Stimulated activated CD4-positive, alpha-beta T cell treated with anti-CD3 and anti-CD28 coated beads, Interleukin-1b, Interleukin-23, amount 100 ng/mL, for 48 hours (primary cell): ENCODE measurements at places on chromosomes 2 and 18.

DNA sequence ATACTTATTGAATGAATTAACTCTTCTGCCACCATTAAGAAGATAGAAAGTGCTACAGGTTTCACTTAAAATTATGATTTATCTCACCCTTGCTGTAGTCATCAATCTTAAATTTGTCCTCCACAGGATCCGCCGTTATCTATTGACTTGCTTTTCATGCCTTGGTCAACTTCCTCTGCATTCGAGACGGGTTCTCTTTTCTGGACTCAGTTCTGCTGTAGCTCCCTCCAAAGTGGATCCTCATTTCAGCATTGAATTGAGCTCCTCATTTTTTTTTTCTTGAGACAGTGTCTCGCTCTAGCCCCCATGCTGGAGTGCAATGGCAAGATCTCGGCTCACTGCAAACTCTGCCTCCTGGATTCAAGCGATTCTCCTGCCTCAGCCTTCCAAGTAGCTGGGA lies 27.6 kb downstream of the INPP5D start:
- no peak for DNase-seq

DNA sequence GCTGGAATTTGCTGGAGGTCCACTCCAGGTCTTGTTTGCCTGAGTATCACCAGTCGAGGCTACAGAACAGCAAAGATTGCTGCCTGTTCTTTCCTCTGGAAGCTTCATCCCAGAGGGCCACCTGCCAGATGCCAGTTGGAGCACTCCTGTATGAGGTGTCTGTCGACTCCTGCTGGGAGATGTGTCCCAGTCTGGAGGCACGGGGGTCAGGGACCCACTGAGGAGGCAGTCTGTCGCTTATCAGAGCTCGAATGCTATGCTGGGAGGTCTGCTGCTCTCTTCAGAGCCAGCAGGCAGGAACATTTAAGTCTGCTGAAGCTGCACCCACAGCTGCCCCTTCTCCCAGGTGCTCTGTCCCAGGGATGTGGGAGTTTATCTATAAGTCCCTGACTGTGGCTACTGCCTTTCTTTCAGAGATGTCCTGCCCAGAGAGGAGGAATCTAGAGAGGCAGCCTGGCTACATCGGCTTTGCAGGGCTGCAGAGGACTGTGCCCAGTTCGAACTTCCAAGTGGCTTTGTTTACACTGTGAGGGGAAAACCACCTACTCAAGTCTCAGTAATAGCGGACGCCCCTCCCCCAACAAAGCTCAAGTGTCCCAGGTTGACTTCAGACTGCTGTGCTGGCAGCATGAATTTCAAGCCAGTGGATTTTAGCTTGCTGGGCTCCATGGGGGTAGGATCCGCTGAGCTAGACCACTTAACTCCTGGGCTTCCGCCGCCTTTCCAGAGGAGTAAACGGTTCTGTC lies 301.1 kb downstream of the ERBB4 start:
- no peak for DNase-seq

GRCh38 chr2:144701259-144701658 lies 181.3 kb upstream of the ZEB2 start:
- no peak for DNase-seq

GRCh38 chr2:135320465-135321355 lies 210.3 kb downstream of the ZRANB3 start:
- no peak for DNase-seq

DNA sequence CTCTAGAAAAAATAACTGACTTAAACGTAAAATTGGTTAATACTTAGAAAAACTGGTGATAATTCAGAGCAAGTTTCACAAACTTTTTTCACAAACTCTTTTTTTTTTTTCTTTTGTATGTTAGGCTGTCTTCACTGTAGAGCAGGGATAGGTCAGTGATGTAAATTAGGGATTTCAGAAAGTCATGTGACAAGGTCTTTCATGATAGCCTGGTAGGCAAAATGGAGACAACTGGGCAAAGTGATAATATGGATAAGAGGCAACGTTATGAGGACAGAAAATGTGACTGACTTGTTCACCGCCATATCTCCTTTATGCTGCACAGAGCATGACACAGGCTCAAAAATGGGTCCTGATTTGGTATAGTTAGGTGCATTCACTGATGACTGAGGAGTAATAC lies 39.4 kb upstream of the BBS5 start:
- DNase-seq, result no peak

DNA sequence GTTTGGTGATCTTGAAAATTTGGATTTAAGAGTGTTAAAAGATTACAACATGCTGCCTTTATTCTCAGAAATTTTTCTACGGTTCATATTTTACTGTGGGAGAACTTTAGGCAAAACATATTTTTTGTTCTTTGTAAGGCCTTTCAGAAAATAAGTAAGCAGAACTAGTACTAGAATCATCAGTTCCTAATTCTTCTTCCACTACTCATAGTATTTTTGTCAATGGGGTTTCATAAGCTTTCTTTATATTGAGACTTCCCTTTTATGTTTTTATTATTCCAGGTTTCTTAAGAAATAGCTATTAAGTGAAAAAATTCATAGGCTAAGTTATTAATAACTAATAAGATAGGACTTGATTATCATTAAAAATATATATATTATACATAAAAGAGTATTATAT lies 12.4 kb downstream of the UGGT1 start:
- DNase-seq, result no peak

GRCh38 chr18:74204526-74205152 lies 56.3 kb downstream of the TIMM21 start:
- no peak for DNase-seq

- no peak for DNase-seq
Measured at GRCh38 chr2:64065516-64065915, 46.3 kb upstream of the VPS54 start.

DNA sequence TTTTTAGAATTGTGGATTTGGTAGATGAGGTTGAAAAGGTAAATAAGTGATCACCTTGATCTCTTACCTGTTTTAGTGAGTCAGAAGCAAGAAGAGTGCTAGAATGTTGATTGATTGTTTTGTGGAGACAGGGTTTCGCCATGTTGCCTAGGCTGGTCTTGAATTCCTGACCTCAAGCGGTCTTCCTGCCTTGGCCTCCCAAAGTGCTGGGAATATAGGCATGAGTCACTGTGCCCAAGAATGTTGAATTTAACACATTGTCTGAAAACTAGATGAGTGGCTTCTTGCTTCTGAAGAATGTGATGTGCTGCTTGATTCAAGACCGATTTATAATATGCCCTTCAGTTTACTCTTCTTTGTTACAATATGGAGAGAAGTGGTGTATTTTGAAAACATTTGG lies 121.3 kb downstream of the FMNL2 start:
- DNase-seq, result no peak

DNA sequence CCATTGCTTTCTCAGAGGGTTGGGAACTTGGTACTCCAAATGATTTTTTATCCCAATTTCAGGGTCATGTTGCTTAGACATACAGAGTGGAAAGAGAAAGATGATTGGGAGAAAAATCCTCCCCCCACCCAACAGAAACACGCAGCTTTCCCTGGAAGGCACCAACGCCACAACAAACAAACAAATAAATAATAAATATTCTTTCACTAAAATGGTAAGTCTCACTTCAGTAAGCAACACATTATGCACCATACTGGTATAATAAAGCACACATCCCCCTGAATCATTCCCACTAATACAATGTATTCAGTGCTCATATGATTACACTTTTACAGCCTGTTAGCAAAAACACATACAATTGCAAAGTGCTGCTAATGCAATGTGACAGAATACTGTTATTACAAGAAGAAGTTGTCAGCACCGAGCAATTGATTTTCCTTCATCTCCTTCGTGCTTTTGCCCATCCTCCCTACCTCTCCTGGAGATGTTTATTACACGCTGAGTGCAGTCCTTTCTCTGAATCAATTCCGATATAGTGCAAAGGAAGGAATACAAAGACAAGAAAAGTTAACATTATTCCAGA lies 359.9 kb downstream of the TXNL1 start:
- DNase-seq, result no peak

DNA sequence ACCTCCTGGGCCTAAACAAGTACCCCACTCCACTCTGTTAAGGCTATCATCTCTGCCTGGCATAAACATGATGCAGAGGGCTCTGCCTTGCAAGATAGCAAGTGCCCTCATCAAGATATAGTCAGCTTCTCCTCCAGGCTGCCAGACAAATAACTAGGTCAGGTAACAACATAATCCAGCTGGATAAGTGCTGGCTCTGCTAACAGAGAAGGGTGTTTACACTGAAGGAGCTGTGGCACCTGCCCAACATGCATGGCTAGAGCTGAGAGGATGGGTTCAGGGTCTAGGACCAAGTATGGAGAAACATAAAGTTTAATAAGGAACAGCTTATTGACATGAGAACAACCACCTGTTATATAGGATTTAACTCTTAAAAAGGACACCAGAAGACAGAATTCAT lies 42.8 kb downstream of the DLGAP1 start:
- no peak for DNase-seq

DNA sequence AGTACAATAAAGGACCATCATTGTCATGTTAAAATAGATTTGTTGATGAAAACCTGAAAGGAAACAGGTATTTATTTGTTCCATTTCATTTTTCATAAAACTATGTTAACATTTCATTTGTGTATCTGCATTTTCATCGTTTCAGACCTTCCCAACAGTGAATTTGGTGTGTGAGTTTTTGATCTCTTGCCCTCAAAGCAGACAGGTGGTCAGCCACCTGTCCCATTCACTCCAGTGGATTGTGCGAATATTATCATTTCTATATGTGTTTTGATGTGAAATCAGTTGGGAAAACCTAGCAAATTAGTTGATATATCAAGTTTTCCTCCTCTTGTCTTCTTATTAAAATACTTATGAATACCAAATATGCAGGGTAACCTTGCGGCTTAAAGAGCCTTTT lies 25.4 kb upstream of the ATP5MC3 start:
- DNase-seq, result no peak

- no peak for DNase-seq
Measured at GRCh38 chr2:155689791-155690190, 642.7 kb downstream of the NR4A2 start.

DNA sequence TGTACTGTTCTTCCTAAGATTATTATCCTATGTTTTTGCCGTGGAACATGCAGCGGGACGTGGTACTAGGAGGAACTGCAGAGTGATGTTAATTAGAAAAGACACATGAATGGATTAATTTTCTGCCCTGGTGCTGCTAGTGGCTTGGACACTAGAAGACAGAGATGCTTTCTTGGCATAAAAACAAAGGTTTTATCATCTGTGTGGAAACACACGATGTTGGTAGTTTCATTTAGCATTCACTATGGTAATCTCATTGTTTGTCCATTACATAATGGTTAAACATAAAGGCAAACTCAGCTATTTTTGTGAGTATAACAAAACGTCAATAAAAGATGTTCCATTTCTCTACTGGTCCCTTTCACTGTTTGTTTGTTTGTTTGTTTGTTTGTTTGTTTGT lies 22.8 kb downstream of the COL6A3 start:
- no peak for DNase-seq

- no peak for DNase-seq
Measured at GRCh38 chr18:77220726-77221125, 28.9 kb upstream of the GALR1 start.

GRCh38 chr2:191352536-191352935 lies 107.3 kb downstream of the MYO1B start:
- DNase-seq, result no peak

- no peak for DNase-seq
Measured at GRCh38 chr2:45415534-45416123, 195.4 kb downstream of the SRBD1 start.

DNA sequence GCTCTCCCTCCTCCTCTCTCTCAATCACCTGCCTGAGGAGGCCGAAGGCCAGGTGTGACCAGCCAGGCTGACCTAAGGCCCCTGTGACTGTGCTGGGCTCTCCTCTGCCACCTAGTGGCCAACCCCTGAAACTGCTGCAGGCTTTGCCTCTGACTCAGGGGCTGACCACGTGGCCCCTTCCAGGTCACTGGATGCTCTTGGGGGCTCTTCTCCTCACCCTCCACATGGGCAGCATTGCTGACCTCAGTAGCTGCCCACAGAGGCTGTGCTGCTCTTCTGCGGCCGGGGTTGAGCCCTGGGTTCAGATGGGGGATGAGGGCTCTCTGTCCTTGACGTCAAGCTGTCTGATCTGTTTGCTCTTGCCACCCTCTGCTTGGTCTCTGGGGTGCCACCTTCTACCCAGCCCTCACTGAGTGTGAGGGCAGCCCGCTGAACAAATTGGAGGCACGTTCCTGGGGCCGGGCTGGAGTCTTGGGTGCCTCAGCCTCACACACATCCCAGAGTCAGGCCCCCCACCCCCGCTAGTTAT lies 122.7 kb downstream of the TWIST2 start:
- peak; percentile 38 for DNase-seq
